Endothelial cell (in vitro differentiated cells): ENCODE measurements at places on chromosomes 1 and 21. TPM values are rescaled to one million over a fixed set of nuclear protein-coding genes. Genes with fewer than 3 reads are reported as not detected.

DNA sequence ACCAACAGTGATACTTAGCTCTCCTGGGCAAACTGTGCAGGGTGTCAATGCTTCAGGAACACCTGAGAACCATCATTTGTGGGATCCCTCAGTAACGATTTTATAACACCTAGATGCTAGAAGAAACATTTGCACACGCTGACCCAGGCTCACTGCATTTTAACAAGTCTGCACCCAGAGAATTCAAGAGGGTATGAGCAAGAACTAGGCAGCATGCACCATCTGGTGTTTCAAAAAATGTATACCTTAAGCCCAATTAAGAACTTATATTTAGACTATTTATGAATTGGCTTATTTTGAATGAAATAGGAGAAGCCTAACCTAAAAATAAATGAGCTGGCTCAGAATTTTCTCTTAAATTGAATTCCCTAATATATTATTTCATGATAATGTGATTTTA lies 400.5 kb downstream of the GPATCH2 start:
- H3K4me3 ChIP-seq, result no peak overlapping the region
- no peak overlapping the region for H3K27ac ChIP-seq
- no peaks in the 10 kb centered on the region for H3K27me3 ChIP-seq
- no peaks in the 10 kb centered on the region for H3K36me3 ChIP-seq

GRCh38 chr1:168422203-168422847 lies 121.5 kb downstream of the XCL2 start:
- no peak overlapping the region for H3K27ac ChIP-seq
- no peaks in the 10 kb centered on the region for H3K36me3 ChIP-seq
- no peak overlapping the region for H3K4me3 ChIP-seq

GRCh38 chr1:57279909-57280666 lies 143.8 kb downstream of the DAB1 start:
- DNase-seq, result no peak
- H3K27ac ChIP-seq, result no peak overlapping the region
- H3K4me3 ChIP-seq, result no peak overlapping the region
- no peaks in the 10 kb centered on the region for H3K27me3 ChIP-seq
- H3K36me3 ChIP-seq, result no peaks in the 10 kb centered on the region
- peaks cover 3% of the 10 kb centered on the region for H3K4me1 ChIP-seq

GRCh38 chr1:145944532-145944931 lies 13.3 kb downstream of the LIX1L start:
- no peak for DNase-seq
- no peak overlapping the region for H3K27ac ChIP-seq
- no peaks in the 10 kb centered on the region for H3K4me1 ChIP-seq
- peaks cover 46% of the 10 kb centered on the region for H3K36me3 ChIP-seq
- H3K4me3 ChIP-seq, result peak overlapping the region; percentile 52

GRCh38 chr21:38965241-38965640 lies 159.5 kb downstream of the ETS2 start:
- no peak for DNase-seq
- peaks cover 12% of the 10 kb centered on the region for H3K36me3 ChIP-seq
- H3K27me3 ChIP-seq, result peaks cover 9% of the 10 kb centered on the region
- peaks cover 12% of the 10 kb centered on the region for H3K4me1 ChIP-seq

Gene TMPRSS15
- not detected for total RNA-seq

- peak overlapping the region; percentile 28 for H3K4me3 ChIP-seq
- H3K4me1 ChIP-seq, result peaks cover 40% of the 10 kb centered on the region
- H3K27ac ChIP-seq, result peak overlapping the region; percentile 52
- no peak for DNase-seq
- H3K36me3 ChIP-seq, result peaks cover 10% of the 10 kb centered on the region
- H3K27me3 ChIP-seq, result peaks cover 37% of the 10 kb centered on the region
Measured at GRCh38 chr21:36706482-36706852, 7.6 kb downstream of the SIM2 start.

Gene CYP4A11
- total RNA-seq, result not detected

- no peak overlapping the region for H3K27ac ChIP-seq
- H3K4me1 ChIP-seq, result no peaks in the 10 kb centered on the region
- peaks cover 11% of the 10 kb centered on the region for H3K27me3 ChIP-seq
- H3K36me3 ChIP-seq, result no peaks in the 10 kb centered on the region
Measured at GRCh38 chr1:13461977-13462376, 51.7 kb downstream of the PRAMEF20 start.

- peaks cover 5% of the 10 kb centered on the region for H3K36me3 ChIP-seq
- H3K27ac ChIP-seq, result no peak overlapping the region
- H3K4me1 ChIP-seq, result peaks cover 8% of the 10 kb centered on the region
- DNase-seq, result no peak
- H3K27me3 ChIP-seq, result peaks cover 9% of the 10 kb centered on the region
- no peak overlapping the region for H3K4me3 ChIP-seq
Measured at GRCh38 chr1:178145605-178146004, 51.7 kb downstream of the RASAL2 start.

GRCh38 chr1:16938351-16939321 lies 16.9 kb downstream of the CROCC start:
- H3K4me3 ChIP-seq, result no peak overlapping the region
- no peak for DNase-seq
- H3K27me3 ChIP-seq, result peaks cover 13% of the 10 kb centered on the region
- H3K27ac ChIP-seq, result no peak overlapping the region
- H3K4me1 ChIP-seq, result no peaks in the 10 kb centered on the region
